ENCODE measurements at places on chromosomes 5 and 9.

GRCh38 chr9:91948101-91948596, 1.9 kb downstream of the ROR2 start:
- no peak for DNase-seq

- DNase-seq, result no peak
Measured at GRCh38 chr9:88462191-88462590, 72.8 kb upstream of the NXNL2 start.

DNA sequence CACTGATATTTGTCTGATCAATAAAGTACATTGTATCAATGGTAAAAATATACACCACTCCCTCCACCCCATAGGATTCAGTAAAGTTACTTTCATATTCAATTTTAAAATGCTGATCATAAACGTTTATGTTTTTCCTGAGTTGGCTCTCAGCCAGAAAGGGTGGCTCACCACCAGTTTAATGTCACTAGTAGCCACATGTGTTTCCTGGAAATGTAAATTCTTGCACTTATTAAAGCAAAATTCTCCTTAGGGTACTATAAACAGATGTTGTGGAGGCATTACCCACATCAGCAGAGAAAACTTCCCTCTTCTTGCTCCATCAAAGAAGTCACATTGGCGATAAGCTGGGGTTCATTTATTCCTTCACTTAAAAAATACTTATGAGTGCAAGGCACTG, 210.3 kb downstream of the SREK1 start:
- no peak for DNase-seq

DNA sequence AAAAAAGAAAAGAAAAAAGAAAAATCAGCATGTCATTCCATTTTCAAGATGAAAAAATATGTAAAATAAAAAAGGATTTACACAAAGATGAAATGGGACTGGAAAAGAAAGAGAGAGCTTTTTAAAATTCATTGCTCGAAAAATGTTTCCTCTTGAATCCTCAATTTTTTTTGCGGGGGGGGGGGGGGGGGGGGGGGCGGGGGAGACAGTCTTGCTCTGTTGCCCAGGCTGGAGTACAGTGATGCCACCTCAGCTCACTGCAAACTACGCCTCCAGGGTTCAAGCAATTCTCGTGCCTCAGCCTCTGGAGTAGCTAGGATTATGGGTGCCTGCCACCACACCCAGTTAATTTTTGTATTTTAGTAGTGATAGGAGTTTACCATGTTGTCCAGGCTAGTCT, 16.5 kb downstream of the PFDN1 start:
- DNase-seq, result no peak

DNA sequence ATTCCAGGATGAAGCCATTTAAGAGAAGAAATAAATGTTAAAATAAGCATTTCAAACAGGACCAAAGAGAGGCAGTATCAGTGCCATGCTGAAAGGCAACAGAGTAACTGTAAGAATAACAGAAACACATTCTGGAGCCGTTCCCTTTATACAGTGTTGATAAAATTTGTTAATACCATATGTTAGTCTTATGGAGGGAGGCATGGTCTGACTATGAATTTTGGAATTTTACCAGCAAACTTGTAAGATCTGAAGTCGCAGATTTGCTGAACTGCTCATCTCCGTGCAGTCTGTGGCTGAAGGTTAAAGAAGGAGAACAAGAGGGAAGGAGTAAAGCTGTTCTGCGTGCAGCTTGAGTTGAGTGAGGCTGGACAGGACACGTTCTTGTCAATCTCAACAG, 508.4 kb downstream of the NFIB start:
- DNase-seq, result no peak

DNA sequence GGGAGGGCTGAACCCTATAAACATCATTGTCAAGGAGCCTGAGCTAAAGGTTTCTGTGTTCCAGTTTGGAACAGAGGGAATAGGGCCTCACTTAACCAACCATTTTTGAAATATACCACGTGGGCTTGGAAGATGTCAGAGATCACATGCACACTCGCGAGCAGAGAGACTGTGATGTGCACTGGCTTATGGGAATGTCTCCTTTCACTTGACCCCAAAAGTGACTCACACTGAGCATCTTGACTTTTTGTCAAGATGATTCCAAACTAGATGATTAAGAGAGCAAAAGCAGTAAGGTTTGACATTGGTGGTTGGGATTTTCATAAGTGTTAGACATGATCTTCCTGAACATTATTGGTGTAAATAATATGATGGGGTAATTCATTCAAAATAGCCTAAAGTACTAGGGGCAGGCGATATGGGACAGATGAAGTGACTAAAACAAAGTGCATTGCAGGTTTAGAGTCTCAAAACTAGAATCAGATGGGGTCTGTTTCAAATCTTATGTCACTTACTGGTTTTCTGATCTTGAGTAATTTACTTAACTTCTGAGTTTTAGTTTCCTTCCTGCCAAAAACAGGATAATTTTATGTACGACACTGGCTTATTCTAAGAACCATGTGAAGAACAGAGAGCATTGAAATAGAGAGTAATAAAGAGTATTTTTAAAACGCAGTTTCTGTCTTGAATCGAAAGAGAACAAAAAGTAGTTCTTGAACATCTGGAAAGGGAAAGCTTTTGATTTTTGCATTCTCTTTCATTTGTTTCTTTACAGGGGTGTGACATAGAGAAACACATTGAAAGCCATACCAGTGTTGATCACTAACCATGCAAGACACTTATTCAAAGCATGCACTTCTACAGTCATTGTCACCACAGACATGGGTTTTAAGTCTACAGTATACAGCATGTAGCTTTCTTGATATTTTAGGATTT, 383.0 kb downstream of the DIRAS2 start:
- no peak for DNase-seq

- DNase-seq, result no peak
Measured at GRCh38 chr5:158165647-158166046, 306.7 kb upstream of the CLINT1 start.

DNA sequence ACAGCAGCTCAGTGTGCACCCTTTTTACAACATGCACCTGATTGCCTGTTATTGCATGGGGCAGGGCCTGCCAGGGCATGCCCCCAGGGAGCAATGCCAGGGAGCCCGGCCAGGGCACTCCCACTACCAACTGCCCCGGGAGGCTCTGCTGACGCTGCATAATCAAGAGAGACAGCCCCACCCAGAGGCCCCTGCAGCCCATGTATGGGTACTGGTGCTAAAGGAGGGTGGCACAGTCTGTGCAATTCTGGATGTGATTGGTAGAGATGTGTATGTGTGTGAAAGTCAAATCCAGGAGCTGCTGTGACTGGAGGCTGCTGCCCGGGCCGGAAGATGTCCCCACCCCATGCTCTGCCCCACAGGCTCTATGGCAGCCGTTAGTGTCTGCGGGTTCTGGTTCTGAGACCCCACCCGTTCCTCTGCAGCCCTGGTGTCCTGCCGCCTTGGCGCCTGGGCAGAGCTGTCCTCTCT, 3.9 kb upstream of the NEURL1B start:
- no peak for DNase-seq

- no peak for DNase-seq
Measured at GRCh38 chr9:74735761-74736160, 152.0 kb downstream of the TRPM6 start.

DNA sequence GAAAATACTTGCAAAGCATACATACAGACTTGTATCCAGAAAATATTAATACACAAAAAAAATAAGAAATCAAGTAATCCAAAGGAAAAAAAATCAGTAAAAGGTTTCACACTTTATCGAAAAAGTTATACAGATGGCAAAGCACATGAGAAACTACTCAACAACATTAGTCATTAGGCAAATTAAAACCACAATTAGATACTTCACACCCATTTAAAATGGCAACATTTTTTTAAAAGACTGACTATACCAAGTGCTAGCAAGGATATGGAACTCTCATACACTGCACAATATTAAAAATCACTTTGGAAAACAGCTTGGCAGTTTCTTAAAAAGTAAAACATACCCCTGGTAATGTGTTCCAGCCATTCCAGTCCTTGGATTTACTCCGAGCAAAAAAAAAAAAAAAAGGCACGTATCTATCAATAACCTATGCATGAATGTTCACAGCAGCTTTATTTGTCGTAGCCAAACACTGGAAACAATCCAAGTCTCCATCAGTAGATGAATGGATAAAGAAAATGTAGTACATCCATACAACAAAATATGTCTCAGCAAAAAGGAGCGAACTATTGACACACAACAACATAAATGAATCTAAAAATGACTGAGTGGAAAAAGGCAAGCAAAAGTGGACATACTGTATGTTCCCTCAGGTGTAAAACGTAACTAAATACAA, 66.0 kb downstream of the GNAQ start:
- DNase-seq, result no peak

- DNase-seq, result no peak
Measured at GRCh38 chr9:105328296-105328695, 83.8 kb downstream of the SLC44A1 start.

GRCh38 chr9:113578882-113579282, 115.4 kb downstream of the RGS3 start:
- peak; percentile 83 for DNase-seq

- DNase-seq, result no peak
Measured at GRCh38 chr9:20558566-20559016, 63.7 kb downstream of the MLLT3 start.

DNA sequence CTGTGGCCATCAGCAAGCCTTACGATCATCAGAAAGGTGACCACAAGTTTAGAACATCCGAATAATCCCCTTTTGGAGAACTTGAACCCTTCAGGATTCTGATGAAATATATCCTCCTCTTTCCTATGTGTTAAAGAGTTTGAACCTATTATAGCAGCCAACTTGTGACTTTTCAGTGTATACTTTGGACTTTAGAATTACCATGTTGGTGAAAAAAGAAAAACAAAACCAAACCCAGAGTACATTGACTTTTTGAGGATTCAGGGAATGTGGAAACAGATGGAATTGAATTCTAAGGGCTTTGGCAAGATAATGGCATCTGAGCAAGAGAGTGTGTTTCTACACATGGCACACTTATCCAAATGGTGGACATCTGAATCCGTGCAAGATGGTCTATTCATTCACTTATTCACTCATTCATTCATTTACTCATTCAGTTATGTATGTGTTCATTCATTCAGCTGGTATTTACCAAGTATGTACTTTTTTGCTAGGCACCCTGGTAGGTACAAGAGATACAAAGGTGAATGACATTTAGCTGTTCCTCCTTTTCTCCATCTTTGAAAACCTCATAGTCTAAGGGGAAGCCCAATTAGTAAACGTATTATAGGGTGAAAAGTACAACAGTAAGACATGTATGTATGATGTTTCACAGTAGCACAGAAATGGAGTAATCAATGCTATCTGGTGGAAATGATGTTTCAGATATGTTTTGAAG, 91.8 kb downstream of the PRDM6 start:
- DNase-seq, result no peak

DNA sequence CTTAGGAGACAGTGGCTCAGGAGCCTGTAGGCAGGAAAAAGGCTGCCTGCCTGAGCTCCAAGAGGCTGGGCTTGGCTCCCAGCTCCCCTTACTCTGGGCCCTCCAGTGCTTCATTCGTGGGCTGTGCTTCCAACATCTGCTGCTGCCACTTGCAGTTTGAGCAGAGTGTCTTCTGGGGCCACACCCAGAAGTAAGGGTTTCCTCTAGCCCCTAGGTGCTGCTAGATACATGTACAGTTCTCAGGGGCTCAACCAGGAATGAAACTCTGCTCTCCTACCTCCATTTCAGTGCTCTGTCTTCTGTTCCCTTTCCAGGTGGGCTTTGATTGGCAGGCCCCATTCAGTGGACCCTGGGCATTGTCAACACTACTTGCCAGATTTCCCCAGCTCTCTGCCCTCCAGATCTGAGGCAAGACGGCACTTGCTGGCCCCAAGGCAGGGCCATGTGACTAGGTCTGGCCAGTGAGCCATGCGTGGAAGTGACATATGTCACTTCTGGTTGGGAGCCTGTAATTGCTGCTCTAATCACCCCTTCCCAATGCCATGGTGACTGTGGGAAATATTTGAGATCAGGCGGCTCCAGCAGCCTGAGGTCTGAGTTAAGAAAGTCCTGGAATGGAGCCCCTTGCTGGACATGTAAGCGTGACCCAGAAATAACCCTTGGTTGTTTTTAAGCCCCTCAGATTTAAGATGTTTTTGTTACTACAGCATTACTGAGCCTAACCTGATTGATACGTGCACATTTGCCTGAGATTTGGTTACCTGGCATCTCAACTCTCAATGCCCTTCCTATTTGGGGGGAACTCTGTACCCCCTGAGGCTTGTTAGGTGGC, 9.4 kb upstream of the BOD1 start:
- no peak for DNase-seq

DNA sequence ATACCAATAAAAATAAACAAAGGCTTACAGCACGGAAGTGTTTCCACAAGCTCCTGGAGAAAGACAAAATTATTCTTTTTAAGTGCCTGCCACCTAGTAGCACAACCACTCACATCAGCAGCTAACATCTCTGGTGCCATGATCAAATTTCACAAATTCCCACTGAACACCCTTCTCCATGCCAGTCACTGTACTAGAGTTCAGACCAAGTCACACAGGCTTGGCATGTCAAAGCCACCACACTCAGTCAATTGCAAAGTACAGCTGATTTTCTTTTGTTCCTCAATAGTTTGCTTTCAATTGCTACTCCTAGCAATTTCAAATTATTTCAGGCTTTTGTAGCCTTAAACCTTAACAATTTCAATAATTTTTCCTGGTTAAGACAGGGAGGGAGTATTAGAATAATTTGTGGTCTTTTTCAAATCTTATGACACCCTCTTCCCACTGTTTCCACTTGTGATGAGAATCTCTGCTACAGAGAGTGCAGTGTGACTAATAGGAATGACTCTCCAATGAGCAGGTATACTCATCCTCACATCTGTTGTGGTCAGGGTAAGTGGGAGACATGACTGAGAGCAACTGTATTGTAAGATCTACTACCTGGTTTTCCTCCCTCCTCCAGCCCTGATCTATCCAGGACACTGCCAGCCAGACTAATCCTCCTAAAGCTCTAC, 46.2 kb downstream of the RNF145 start:
- no peak for DNase-seq

DNA sequence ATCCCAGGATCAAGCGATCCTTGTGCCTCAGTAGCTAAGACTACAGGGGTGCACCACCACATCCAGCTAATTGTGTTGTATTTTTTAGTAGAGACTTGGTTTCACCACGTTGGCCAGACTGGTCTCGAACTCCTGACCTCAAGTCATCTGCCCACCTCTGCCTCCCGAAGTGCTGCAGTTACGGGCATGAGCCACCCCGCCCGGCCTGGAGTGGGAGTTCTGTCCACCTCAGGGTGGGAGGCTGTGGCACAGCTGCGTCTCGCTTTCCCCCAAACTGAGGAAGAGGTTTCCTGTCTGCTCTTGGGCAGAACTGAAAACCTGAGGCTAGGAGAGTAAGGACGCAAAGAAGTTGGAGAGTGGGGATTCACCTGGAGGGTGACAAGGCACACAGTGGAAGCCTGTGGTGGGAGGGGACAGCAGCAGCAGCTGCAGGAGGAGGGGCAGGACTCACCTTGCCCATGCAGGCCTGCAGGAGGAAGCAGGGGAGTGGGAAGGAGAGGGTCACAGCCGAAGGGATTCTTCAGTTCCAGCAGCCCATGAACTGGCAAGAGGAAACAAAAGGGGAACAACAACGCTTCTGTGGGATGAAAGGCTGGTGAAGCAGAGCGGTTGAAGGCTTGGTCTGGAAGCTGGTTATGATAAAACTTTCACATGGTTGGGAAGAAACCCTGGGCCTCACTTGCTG, 181.4 kb downstream of the GAS1 start:
- DNase-seq, result no peak
